Occipital lobe (tissue), 3 donors: ENCODE measurements at places on chromosomes 6 and 20.

GRCh38 chr6:2962004-2962403 lies 9.4 kb downstream of the SERPINB6 start:
- no peak for DNase-seq

- no peak for DNase-seq
Observed at GRCh38 chr20:3661814-3662665, 1.2 kb downstream of the GFRA4 start.

- DNase-seq: no peak
Observed at GRCh38 chr6:49739423-49739822, 4.8 kb downstream of the CRISP3 start.

DNA sequence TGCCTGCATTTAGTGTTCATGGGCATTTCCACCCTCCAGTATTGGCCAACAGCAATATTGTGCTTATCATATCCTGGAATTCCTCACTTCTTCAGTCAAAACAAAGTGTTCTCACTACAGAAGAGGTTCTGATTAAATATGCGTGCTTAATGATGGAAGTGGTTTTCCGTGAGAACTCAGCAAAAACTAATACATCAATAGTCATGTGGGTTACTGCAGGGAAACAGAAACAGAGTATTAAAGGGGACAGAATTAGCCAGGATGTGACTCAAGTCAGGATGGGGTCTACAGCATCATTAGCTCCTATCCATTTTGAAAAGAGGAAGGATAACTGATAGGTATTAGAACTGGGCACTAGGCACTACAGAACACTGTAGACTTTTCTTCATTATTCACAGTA lies 384.6 kb downstream of the CDKAL1 start:
- DNase-seq: no peak

GRCh38 chr20:13396826-13397225 lies 175.8 kb downstream of the ISM1 start:
- DNase-seq: no peak

DNA sequence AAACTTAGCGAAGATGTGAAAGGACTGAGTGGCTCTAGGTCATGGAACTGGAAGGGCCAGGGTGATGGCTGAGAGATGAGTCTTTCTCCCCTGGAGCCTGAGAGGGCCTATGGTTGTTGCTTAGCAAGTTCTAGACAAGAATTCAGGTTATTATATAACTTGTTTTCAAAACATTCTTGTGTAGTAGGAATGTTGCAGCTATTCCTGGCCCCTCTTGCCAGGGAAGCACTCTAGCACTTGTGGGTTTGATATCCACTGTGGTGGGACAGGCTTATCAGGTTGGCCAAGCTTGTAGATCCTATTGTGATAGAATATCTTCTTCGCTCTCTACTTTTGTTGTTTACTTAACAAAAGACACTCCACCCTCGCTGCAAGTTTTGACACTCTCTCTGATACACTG lies 211.8 kb upstream of the CITED2 start:
- DNase-seq: no peak

GRCh38 chr20:35669221-35669620 lies 4.5 kb upstream of the CPNE1 start:
- no peak for DNase-seq

- DNase-seq: no peak
Observed at GRCh38 chr20:25271486-25272222, 23.8 kb downstream of the PYGB start.
